ENCODE measurements at places on chromosomes 7 and 10.
A peak's percentile ranks its signal among the peaks of the same experiment; 100 is the strongest.

GRCh38 chr7:139774376-139774775 lies 3.4 kb downstream of the HIPK2 start:
- no peak for DNase-seq

DNA sequence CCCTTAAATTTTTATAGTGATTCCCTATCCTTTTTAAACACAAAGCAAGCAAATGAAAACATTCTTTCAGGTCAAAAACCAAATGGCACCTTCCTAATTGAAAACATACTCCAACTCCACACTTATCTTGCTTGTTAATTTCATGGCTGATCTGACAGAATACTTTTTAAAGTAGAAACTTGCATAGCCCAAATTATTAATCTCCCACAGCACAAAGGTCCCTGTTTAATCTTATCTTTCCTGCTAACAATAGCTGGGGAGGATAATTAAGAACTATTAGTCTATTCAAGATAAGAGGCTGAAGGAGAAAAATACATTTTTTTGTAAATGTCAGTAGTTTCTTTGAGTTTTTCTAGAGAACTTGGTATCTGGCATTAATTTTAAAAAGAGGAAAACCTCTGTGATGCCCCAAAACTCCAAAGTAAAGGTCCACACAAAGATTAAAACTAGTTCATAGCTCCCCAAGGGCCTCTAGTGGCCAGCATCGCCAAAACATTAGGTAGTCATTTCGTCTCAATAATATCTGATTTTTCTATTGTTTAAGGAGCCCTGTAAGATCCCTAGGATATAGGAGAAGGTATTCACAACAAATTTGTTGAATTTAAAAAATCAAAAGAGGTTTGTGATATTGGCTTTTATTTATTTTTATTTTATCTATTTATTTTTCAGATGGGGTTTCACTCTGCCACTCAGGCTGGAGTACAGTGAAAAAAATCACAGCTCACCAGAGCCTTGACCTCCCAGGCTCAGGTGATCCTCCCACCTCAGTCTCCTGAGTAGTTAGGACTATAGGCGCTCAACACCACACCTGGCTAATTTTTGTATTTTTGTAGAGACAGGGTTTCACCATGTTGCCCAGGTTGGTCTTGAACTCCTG lies 14.7 kb downstream of the CDNF start:
- DNase-seq, result no peak

DNA sequence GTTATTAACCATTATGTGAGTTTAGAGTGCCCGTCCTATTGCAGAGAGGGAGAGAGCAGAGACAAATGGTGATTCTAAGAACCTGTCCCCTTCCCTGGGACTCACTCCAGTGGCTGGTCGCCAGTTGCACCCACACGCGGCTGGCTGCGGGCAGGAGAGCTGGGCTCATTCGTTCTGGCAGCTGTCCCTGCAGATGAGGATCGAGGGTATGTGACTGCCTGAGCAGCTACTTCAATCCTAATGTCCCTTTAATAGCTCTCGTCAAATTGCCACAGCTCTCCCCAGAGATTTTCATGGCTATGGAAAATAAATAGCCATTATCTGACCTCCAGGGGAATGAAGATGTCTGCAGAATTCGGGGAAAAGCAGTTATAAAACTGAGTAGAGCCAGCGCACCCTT lies 41.6 kb downstream of the RBM28 start:
- no peak for DNase-seq

GRCh38 chr10:50883629-50884028 lies 1.8 kb downstream of the A1CF start:
- no peak for DNase-seq

DNA sequence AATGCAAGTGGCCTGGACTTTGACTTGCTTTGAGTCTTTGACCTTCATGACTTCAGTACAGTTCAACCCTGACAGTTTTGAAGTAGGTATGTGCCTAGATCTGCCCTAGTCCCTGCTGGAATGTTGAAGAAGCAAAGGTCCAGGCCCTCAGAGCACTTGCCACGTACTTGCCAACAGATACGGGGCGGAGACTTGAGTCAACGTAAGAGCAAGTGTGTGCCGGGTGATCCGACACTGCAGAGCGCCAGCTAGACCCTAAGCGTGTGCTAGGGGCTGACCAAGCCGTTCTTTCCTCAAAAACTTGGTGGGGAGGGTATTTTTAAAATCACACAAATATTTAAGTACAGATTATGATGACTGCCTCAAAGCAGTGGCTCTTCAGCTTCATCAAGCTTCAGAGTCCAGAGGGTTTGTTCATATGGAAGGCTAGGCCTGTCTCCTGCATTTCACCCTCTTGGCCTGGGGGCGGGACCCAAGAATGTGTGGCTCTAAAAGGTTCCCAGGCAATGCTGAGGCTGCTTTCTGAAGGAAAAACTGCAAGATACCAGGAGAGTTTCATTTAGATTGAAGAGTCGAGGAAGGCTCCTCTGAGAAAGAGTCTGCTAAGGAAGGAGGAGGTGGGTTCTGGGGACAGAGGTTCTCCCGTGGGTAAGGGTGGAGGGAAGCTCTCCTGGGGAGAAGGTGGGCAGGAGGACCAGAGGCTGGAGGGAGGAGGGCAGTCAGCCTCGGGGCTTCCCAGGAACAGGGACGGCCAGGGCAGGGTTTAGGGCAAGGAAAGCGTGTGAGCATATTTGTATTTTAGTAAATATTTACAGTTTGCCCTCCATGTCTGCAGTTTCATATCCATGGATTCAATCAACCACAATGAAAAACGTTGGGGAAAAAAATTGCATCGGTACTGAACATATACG lies 160.3 kb downstream of the EGFR start:
- DNase-seq, result no peak

DNA sequence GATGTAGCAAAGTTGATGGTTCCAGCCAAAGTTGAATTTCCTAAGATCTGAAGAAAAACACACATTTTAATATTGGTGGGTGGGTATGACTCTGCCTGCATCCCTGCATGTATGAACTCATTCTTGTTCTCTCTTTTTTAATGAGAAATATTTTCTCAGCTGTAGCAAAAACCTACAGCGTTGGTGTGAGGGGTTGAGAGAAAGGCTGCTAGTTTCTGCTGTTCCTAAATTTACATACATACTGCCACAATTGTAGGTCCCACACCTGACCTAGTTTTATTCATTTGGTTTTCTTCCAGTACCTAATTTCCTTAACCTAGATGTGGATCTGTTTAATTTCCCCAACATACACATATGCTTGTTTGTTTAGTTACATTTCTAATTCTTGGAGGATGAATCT lies 4.6 kb downstream of the AGFG2 start:
- no peak for DNase-seq

GRCh38 chr10:102119417-102120141 lies 589 bp downstream of the LDB1 start:
- DNase-seq, result peak; percentile 53

DNA sequence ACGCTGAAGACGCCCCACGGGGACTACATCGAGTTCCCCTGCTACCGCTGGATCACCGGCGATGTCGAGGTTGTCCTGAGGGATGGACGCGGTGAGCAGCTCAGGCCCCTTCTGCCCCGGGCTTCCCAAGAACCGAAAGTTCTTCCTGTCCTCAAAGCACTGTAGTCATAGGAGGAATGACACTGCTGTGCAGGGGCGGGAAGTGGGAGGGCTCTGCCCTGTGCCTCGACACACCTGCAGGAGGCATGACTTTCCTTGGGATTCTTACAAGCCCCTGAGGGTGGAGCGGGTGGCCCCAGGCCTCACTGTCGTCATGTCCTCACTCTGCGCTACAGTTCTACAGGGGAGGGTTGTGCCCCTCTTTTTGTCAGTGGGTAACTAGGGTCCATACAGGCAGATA lies 8.6 kb downstream of the ALOX5 start:
- DNase-seq, result no peak

- DNase-seq, result no peak
Measured at GRCh38 chr10:26423722-26424121, 14.4 kb upstream of the APBB1IP start.

GRCh38 chr7:27111042-27111750 lies 8.7 kb upstream of the HOXA2 start:
- DNase-seq, result no peak

GRCh38 chr7:121180436-121181063 lies 148.2 kb upstream of the WNT16 start:
- DNase-seq, result no peak

GRCh38 chr10:117662126-117662525 lies 119.6 kb downstream of the EMX2 start:
- DNase-seq, result no peak

DNA sequence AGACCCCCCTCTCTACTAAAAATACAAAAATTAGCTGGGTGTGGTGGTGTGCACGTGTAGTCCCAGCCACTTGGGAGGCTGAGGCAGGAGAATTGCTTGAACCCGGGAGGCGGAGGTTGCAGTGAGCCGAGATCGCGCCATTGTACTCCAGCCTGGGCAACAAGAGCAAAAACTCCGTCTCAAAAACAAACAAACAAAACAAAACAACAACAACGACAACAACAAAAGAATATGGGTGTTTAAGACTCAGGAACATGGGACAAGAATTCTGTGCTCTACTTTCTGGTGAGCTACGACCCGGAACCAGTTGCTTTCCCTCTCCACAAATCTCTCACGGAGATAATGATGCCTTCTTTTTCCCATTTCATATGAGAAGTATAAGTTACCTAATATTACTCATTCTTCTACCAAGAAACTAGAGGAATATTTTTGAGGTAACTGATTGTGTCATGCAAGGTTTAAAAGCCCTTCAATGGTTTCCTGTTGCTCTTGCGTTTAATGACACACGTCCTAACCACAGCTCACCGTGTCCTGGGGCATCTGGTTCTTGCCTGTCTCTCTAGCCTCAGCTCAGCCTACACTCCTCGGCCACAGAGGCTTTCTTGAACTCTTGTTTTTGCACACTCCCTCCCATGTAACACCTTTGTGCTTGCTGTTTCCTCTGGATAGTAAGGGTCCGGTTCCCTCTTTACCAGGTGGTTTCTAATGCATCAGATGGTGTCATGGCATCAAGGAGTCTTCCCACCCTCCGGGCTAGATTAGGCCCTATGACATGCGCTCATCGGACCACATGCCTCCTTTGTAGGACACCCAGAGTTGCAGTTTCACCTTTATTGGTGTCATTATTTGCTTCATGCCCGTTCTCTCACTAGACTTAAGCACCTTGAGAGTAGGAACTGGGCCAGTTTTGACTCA lies 67.5 kb downstream of the PFKFB3 start:
- DNase-seq, result peak; percentile 87

DNA sequence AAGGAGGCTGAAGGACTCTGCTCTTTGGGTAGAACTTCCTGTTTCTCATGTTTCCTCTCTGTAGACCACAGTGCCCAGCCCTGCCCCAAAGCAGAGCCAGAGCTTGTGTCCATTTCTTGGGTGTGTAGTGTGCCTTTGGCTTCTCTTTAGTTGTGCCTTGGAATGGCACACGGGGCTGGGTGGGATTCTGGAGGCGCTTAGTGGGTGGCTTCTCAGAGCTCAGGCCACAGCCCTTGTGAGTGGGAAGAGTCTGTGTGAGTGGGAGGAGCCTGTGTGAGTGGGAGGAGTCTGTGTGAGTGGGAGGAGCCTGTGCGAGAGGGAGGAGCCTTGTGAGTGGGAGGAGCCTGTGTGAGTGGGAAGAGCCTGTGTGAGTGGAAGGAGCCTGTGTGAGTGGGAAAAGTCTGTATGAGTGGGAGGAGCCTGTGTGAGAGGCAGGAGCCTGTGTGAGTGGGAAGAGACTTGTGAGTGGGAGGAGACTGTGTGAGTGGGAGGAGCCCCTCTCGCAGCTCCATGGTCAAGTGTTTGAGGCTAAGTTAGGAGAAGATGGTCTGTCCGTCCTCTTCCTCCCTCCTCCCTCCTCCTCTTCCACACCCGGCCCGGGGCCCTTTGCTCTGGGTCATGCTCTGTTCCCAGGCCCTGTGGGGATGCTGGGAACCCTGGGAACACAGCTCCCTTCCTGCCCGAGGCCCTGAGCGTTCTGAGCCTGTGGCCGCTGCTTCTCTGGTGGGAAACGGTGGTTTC lies 153.0 kb downstream of the GRK5 start:
- no peak for DNase-seq

- DNase-seq, result no peak
Measured at GRCh38 chr10:122263971-122264370, 7.1 kb upstream of the BTBD16 start.

DNA sequence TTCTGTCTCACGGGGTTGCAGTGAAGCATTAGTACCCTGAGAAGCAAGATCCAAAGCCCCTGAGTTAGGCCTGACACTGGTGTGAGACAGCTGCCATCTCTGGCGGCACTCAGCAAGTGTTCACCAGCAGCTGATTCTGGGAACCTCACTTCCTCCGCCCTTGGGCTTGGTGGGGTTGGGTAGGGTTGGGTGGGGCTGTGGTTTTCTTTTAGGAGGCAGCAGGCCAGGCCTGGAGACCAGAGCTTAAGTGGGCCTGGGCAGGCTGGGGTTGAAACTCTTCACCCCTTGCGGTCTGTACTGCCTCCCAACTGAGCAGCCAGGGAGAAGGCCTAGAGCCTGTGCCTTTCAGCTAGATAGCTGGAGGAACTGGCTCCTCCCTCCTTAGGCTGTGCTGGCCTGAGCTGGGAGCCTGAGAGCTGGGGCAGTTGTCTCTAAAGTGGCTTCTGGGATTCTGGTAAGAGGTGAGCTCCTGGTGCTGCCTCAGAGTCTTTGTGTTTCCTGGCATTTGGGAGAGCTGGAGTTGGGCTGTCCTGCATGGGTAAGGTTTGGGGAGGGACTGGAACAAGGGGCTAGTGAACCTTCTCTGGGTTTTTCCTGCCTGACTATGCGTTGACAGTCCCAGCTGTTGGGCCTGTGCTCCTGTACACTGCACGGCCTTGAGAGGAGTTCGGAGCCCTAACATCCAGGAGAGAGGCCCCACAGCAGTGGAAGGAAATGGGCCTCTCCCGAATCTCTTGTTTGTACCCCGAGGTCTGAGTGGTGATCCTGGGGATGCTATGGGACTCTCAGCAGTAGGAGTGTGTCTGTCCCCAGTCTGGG lies 5.1 kb downstream of the TSPAN14 start:
- peak; percentile 61 for DNase-seq

DNA sequence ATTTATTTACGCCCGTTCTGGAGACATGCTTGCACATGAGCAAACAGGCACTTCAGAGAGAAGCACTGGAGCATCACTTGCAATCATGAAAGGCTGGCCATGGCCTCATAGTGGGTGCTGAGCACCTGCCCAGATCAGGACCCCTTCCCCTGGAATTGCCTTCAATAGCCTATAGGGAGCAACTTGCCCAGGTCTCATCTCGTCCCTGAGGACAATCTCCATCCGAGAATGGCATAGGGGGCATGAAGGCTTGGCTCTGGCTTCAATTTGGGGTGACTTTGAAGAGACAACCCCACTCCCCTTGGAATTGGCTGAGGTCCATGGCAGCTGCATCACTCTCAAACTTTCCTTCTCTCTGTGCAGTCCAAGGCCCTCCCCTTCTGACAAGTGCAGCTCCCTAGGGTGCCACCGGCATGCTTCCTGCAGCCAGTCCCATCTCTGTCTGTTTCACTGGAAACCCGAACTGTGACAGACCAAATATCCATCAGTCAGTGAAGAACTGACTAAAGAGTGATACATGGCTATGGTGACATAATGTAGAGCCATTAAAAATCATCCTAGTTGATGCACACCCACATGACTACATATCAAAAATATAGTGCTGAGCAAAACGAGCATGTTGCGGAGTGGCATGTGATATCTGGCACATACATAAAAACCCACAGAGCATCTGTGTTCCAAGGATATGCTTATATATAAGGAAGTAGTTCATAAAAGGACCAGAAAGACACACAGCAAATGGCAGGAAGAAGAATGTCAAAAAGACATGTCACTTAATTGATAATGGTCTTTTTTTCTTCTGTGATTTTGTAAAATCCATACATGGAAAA lies 12.4 kb downstream of the GDF2 start:
- DNase-seq, result no peak

GRCh38 chr7:128056901-128057300 lies 25.7 kb upstream of the LRRC4 start:
- DNase-seq, result no peak
